ENCODE measurements at places on chromosomes 5 and 9.

DNA sequence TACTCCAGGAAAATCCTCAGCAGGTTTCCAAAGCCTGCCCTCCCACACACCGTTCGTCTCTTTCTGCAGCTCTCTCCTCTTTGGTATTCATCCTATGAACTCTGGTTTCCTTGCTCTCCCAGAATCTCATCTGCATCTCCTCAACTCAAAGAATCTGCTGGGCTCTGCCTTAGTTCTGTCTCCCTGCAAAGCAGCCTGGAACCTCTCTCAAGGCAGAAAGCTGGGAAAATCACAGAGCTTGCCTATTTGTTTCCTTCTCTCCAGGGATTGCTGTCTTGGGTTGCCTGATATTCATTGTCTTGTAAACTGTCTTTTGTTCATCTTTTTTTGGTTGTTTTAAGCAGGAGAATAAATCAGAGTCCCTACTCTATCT is 5.3 kb upstream of the ERAP2 start:
- DNase-seq: no peak

GRCh38 chr5:162842727-162843126 is 594.7 kb upstream of the CCNG1 start:
- DNase-seq: no peak

- DNase-seq: no peak
Observed at GRCh38 chr9:83032065-83032625, 30.8 kb downstream of the RASEF start.

DNA sequence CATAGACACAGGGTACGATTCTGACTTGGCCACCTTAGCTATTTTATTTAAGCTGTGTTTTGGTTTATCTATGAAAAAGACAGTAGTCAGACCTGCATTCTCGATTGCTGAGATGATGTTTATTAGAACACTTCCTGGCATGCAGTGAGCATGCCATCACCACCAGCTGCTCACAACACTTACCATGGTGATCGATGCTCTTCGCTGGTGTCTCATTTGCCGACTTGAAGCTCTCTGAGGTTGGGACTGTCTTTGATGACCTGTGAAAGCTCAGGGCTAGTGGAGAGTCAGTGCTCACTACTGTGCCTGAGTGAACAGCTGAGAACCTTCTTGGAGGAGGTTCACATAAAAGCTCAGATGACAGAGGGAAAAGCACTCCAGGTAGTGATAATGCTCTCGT is 4.4 kb upstream of the C9orf153 start:
- no peak for DNase-seq

DNA sequence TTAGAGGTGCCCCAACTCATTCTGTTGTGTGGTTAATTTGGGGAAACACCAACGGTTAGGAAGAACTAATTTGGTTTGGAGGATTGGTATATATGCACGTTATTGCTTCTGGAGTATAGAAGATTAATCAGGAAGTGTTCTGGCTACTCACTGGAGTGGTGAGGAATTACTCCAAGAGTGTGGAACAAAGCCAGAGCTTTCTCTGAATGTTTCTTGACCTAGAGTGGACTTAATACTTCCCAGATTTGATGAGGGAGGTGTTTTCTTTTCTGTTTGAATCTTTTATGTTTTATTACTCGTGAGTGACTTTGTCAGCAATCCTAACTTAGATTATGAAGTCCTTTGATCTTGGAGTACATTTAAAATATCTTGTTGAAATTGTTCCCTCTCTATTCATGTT is 163.7 kb downstream of the MAN2A1 start:
- no peak for DNase-seq

DNA sequence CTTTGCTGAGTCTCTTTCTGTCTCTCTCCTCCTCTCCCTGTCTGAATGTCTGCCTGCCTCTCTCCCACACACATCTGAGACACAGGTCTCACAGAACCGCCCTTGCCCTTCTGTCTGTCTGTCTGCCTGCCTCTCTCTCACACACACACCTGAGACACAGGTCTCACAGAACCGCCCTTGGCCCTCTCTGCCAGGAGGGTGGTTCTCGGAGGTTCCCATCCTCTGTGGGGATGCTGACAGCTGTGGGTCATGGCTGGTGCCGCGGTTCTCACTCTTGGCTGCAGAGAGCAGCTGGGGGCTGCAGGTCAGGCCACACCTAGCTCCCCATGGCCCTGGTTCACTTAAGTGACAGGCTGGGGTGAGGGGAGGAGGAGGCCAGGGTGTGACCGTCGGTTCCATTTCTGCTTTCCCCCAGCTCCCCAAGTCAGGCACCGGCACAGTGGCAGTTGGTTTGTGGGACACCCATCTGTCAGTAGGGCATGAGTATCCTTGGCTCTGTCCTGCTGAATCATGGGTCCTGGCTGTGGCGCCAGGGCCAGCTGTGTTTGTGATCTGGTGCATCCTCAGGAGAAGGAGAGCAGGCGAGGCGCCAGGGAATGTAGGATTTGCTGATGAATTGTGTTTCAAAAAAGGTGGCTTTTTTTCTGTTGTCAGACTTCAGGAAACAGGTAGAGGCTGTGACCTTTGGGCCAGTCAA is 42.3 kb upstream of the CLPTM1L start:
- no peak for DNase-seq

DNA sequence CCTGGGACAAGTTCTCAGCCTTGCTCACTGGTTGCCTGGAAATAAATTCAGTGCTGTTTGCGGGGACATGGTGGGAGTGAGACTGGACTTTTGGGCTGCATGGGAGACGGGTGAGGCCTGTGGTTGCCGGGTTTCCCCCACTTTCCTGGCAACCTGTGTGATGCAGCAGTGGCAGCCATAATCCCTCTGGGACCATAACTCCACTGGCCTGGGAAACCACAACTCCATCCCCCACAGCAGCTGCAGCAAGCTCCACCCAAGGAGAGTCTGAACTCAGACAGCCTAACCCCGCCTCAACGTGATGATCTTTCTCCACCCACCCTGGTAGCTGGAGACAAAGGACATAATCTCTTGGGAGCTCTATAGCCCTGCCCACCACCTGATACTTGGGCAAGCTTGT is 349.9 kb downstream of the PIK3R1 start:
- DNase-seq: no peak

GRCh38 chr5:124264499-124264898 is 481.9 kb downstream of the ZNF608 start:
- no peak for DNase-seq

- no peak for DNase-seq
Observed at GRCh38 chr9:91211919-91212318, 149.8 kb downstream of the AUH start.

DNA sequence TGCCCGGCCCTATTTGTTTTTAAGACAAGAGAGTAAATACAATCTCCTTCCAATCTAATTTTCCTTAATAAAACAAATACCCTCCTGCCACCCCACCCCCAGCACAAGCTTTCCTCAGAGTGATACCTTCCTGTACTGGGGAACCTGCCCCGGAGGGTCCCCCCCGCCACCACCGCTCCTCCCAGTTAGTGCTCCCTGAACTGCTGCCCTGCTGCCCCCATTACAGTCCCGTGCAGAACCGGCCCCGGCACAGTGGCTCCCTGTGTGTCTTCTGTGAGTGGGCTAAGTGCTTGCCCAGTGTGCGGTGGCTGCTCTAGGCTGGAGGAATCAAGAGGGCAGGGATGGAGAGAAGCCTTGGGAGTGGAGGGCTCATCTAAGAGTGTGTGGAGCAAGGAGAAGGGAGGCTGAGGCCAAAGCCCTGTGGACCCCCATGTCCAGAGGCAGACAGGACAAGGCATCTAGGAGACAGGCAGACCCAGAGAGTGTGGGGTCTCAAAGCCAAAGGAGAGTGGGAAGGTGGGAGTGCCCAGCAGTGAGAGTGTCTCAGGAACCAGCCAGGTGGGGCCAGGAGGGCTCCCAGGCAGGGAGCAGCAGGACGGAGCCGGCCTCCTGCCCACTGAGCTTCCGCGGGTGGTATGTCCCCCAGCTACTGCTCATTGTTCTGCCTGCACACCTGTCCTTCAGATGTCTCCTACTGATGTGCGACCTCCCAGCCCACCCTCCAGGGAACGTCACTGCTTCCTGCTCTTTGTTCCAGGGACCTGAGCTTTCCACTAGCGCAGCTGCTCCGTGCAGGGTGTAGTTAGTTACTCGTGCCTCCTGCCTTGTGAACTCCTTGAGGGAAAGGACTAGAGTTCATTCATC is 129.0 kb downstream of the DAB2IP start:
- no peak for DNase-seq

DNA sequence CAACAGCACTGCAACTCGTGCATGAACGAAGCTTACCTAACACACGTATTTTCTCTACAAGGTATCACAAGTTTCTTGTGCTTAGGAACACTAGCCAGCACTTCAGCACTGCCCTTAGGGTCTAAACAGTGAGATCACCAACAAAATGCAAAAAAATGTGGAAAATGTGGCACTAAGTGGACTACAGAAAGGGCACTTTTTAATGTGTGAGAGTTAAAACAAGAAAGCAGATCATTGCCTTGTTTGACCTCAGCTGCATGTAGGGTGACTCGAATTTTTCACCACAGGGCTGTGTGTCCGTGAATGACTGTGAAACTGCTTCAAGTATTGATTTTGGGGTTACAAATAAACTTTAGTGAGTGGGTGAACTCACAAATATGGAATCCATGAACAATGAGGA is 90.5 kb downstream of the MARCHF3 start:
- DNase-seq: no peak

DNA sequence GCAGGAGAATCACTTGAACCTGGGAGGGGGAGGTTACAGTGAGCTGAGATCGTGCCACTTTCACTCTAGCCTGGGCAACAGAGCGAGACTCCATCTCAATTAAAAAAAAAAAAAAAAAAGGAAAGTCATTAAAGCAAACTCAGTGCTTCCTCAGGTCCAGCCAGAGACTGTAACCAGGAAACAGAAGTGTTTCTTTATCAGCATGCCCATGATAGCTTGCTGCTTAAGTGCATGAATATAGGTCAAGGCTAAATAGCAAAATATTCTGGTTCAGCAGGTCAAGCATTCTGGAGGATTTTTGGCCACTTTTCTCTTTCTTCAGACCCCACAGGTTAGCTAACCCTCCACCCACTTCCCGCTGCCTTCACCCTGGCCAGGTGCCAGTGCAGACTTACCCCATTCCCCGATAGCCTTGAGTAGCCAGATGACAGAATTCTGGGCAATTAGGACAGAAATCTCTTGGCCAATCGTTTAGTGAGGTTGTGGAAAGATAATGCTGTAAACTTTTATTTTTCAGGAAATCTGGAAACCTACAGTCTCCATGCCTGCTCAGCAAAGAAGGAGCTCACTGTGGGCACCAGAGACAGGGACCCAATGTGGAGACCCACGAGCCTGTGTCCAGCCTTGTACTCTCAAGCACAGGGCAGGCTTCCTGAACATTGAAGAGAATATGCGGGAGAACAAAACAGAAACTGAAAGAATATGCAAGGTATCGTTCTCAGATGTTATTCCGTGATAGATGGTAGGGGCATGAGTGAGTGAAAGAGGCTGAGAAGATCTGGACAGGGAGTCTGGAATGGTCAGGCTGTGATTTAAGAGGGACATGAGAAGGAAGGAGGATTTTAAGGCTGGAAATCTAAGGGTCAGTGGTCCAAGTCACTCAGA is 4.2 kb upstream of the UGT3A2 start:
- DNase-seq: no peak

GRCh38 chr9:120755810-120756434 is 37.3 kb downstream of the FBXW2 start:
- DNase-seq: no peak

DNA sequence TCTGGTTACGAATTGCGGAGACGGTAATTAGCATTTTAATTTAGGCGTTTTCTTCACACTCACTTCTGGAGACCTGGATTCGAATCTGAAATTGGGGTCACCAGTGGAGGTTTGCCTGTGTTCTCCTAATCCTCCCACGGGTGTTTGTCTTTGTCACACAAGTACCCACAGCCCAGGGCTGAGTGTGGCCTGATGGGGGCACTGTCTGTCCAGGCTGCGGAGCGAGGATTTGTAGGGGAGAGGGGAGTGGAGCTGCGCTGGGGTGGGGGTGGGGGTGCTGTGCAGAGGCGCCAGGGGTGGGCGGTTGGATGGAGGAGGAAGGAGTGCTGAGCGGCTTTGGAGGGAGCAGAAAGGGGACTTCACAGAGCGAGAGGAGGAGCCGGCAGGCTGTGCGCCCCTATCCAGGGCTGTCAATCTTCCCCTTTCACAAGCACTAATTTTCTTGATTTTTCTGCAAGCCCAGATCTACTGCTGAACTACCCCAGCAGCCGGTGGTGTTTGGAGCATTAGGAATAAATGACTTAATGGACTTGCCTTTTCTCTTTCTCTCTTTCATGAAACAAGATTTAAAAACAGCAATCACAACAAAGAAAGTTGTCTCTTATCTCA is 53.1 kb downstream of the TSPAN17 start:
- no peak for DNase-seq

- no peak for DNase-seq
Observed at GRCh38 chr9:111898331-111899096, 1.9 kb downstream of the UGCG start.

DNA sequence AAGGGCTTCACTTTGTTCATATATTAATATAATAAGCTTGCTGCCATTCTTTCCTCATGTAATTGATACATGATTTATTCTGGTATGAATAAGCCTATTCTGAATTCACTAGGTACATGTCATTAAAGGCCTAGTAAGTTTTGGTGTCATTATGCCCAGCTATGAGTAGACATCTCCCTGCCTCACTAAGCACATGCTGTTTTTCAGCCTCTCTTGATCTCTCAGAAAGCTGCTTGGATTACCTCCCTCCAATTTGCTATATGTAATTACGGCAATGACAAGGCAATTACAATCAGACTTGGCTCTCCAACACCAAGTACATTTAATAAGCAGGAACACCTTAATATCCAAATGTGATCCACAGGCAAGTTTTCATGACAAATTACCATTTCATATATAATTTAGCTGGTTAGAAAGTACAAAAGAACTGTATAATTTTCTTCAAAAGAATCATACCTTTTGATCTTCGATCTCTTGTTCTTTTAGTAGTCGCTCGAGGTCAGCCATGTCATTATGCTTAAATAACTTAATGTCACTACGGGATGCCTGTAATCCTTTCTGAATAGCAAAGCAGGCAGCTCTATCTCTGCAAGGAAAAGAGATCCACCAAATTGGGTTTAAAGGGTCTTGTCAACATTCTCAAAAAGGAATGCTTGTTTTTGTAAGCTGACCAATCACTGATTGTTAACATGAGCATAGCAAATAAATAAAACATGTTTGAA is 56.3 kb downstream of the SPTLC1 start:
- DNase-seq: no peak

DNA sequence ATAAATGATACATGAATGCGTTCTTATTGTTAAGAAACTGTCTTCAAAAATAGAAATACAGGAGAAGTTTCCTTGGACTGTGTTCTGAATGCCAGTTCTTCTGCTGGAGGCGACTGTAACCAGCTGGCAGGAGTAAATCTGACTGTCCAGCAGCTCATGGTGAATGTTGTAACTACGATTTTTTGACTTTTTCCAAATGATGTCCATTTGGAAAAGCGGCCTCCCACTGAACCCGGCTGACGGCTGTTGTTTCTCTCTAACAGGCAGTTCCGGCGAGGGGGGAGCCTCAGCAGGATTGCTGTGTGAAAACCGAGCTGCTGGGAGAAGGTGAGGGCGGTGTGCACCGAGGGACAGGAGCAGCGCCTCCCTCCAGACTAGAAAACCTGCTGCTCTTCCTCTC is 91.9 kb downstream of the EHMT1 start:
- DNase-seq: no peak

Measured in stimulated activated CD8-positive, alpha-beta memory T cell treated with anti-CD3 and anti-CD28 coated beads, Interleukin-7, amount 100 ng/mL, for 48 hours (primary cell).